ENCODE measurements at places on chromosomes 16 and 17.

GRCh38 chr17:6077752-6078151 lies 7.6 kb downstream of the WSCD1 start:
- no peak for DNase-seq

GRCh38 chr16:84738255-84739038 lies 38.6 kb downstream of the USP10 start:
- DNase-seq: peak; percentile 70

- DNase-seq: no peak
These were observed 97.4 kb downstream of the MARF1 start for GRCh38 chr16:15545544-15545943.

GRCh38 chr17:77489239-77489892 lies 348.6 kb downstream of the SEC14L1 start:
- no peak for DNase-seq

- no peak for DNase-seq
These were observed 60.9 kb upstream of the FAM20A start for GRCh38 chr17:68662037-68662432.

- no peak for DNase-seq
These were observed 39.3 kb upstream of the LONP2 start for GRCh38 chr16:48204825-48205151.

GRCh38 chr16:85908444-85908843 lies 9.5 kb downstream of the IRF8 start:
- DNase-seq: no peak

DNA sequence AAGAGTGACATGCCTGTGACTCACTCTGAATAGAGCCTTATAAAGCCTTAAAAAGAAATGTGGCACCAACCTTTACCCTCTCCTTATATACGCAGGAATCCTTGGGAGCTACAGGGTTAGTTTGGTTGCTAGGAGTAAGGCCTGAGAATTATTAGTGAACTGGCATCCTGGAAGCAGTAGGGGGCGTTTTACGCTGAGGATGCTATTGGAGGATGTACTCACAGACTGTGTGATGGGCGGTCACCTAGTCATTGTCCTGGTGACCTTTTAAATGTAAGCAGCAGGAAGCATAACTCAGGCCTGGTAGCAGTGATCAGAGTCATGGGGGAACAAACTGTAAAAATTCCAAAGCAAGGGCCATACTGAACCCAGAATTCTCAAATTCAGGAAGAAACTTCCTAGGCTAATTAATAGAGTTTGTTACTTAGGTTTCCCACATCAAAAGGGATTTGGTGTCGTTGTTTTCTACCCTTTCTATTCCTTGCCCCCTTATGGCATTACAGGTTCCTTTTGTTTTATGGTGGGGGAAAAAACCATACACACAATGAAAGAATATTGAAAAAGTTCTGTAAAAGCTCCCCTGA lies 153.8 kb downstream of the SNX11 start:
- DNase-seq: peak; percentile 40

DNA sequence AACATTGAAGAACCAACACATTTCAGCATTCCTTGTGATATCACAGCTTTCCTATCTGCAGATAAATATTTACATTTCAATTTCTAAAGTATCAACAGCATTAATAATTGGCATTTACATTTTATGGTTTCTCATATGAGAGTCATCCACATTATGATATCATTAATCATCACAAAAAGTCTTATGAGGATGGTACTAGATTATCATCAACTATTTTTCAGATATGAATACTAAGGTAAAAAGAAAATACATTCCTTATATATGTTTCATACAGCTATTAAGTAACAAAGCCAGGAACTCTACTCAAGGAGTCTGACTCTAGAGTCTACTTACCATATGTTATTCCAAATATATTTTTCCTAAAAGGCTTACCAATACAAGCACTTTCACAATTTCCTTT lies 40.7 kb downstream of the ABCA5 start:
- DNase-seq: no peak

GRCh38 chr16:52404546-52404945 lies 142.4 kb downstream of the TOX3 start:
- DNase-seq: peak; percentile 1

DNA sequence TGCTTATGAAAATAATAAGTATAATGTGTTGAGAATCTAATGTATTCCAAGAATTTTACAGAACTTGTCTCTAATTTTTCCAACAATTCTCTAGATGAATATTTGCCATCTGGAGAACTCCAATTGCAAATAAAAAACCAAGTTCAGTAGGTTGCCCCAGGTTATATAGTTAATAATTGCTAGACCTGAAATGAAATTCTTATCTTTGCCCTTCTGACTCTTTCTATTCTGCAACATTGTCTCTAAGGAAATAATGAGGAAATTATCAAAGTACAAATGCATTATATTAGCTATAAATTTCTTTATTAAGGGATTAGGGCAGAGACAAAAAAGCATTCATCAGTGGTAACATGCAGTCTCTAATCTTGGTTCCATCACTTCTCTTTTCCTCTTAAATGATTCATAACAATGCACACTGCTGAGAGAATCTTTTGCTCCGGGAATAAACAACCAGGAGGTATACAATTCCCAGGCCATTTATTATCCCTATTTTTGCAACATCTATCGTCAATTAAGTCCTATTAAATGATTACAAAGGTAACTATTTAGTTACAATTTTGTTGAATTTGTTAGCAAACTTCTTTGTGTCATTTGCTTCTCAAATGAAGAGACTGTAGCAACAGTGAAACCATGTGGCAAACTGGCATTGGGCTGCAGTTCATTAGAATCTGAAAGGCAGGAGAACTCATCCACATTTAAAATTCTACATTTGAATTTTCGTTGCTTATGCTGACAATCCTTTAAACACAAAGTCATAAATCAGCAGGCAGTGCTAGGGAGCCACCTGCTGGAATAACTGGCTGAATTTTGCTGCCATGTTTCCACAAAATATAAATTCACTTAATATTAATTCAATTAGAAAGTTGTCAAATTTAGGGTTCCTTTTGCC lies 349.6 kb downstream of the KIF2B start:
- DNase-seq: peak; percentile 6

DNA sequence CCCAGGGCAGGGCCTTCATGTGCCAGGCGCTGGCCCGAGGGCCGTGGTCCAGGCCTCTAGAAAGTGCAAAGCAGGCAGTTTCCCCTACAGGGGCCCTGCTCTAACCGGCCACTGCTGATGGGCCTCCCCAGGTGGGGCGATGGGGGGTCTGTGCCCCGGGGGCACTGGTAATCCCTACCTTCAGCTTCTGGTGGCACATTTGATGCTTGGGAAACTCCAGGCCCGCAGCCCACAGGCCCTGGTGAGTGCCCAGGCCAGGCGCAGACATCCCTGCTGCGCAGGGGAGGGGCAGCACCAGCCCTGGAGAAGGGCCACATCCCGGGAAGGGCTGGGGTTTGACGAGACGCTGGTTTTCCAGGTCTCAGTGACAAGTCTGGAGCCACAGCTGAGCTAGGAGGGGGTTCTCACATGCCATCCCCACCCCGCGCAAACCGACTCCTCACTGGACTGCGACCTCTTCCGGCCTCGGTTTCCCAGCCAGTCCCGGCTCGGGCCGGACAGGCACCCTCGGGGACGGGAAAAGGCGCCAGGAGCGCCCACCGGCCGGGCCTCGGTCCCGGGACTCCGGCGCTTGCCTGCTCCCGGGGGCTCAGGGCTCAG lies 1.6 kb downstream of the DOC2B start:
- DNase-seq: no peak

- DNase-seq: no peak
These were observed 18.2 kb downstream of the ALOX15 start for GRCh38 chr17:4623249-4623648.

DNA sequence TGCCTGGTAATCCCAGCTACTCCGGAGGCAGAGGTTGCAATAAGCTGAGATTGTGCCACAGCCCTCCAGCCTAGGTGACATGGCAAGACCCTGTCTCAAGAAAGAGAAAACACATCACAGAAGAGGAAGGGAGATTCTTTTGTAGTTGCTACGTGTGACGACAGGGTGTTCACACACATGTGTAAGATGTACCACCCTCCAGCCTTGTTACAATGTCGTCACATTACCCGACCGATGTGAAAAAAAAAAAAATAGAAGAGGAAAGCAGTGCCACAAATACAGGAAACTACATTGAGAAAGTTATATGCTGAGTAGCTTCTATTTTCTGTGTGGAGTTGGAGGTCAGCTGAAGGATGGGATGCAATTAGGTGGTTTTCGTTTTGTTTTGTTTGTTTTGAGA lies 56.0 kb downstream of the CLUH start:
- DNase-seq: no peak

DNA sequence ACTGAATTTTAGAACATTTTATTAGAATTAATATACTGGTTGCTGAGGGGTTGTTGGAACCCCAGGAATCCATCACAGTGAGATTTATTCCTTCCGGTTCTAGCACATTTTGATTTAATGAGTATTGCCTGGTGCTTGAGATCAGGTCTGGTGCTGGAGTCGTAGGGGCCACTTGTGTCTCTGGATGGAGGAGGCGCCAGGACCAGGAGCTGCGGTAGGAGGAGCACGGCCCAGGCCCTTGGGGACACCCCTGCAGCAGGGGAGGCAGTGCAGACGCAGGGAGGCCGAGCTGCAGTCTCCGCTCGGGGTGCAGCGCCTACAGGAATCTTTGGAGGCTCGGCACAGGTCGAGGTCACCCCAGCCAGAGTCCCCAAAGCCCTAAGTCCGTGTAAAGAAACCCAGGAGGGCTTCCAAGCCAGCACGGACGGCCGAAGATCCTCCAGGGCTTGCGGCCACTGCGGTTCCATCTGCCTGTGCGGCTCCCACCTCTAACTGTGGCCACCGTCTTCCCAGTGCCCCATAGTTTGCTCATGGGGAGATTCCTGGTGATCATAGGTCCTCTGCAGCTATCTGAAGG lies 66.2 kb upstream of the CREBBP start:
- DNase-seq: no peak

- DNase-seq: peak; percentile 20
These were observed 22.9 kb downstream of the MARVELD3 start for GRCh38 chr16:71648921-71649320.

DNA sequence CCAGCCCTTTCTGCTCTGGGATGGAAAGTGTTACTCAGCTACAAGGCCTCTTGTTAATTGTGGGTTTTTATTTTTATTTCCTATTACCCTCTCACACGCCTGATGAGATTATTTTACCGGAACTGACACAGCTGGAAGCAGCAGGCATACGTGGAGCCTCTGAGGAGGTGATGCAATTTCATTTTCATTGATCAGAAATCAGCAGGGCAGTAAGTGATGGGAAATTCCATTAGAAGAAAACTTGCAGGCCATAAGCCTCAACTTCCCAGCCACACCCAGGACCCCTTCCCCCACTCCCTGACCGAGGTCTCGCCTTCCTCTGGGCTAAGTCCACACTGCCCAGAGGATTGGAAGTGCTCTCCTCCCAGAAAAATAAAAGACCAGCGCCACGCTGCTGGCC lies 69.7 kb downstream of the ZFHX3 start:
- no peak for DNase-seq

DNA sequence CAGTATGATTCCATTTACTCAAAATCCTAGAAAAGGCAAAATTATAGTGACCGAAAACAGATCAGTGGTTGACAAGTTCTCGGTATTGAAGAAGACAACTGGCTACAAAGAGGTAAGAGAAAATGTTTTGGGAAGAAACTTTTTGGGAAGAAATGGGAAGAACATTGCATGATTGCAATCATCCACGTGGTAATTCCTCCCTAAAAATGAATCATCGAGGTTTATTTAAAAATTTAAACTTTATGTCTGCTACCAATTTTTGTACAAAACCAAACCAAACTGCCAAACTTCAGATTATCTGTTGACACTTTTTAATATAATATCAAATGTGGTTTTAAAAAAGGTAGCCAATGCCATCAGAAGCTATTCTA lies 8.1 kb downstream of the SMURF2 start:
- DNase-seq: no peak

GRCh38 chr16:87311387-87311786 lies 5.8 kb downstream of the C16orf95 start:
- DNase-seq: no peak

DNA sequence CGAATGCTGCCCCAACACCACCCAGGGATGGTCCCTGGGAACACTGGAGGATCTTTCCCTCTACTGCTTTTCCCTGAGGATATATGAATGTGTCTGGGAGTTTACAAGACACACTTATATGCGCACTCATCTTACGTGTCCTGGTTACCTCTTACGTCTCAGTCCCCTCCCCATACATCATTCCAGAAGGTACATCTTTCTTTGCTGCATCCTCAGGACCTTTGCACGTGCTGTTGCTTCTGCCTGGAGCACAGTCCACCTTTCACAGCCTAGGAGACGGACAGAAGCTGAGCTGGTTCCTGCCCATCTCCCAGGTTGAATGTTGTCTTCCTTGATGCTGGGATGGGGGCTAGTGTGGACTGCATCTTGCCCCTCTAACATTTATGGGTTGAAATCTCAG lies 153.0 kb upstream of the FOXF1 start:
- DNase-seq: no peak

DNA sequence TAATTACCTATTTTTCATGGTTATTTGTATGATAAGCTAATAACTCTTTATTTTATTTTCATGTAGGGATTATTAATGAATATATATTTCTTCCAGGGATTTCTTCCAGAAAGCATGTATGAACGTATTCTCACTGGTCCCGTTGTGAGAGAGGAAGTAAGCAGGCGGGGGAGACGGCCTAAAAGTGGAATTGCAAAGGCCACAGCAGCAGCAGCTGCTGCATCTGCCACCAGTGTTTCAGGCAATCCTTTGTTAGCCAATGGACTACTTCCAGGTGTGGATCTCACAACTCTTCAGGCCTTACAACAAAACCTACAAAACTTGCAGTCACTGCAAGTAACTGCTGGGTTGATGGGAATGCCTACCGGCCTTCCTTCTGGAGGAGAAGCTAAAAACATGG lies 110.3 kb upstream of the RBL2 start:
- DNase-seq: no peak

GRCh38 chr16:57892041-57892440 lies 78.9 kb downstream of the CNGB1 start:
- peak; percentile 98 for DNase-seq

GRCh38 chr16:81708266-81709015 lies 70.7 kb upstream of the PLCG2 start:
- no peak for DNase-seq

- DNase-seq: no peak
These were observed 2.8 kb upstream of the ALDOC start for GRCh38 chr17:28579526-28579925.

DNA sequence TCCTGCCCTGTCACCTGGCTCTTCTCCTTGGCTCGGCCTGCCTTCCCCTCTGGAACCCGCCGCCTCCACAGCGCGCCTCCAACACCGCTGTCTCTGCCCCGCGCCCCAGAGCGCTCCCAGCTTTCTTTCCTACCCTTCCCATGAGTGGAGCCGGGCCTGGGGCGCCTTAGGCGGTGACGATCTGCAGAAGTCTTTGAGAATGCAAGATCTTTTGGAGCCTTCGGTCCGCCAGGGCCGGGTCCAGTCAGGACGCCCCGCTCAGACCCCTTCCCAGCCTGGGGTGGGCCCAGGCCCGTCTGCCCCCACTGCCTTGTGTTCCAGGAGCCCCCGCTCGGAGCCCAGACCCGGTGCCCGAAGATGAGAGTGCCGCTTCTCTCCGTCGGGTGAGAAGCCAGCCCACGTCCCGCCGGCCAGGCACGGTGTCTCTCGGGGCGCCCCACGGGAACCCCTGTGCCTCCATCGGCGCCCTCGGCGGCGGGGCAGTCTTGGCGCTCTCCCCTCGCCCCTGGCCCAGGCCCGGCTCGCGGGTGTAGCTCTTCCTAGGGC lies 40.0 kb downstream of the MRM1 start:
- DNase-seq: no peak
